ENCODE measurements at places on chromosomes 11 and 22.

GRCh38 chr11:33773404-33773986, 825 bp downstream of the FBXO3 start:
- DNase-seq, result no peak

DNA sequence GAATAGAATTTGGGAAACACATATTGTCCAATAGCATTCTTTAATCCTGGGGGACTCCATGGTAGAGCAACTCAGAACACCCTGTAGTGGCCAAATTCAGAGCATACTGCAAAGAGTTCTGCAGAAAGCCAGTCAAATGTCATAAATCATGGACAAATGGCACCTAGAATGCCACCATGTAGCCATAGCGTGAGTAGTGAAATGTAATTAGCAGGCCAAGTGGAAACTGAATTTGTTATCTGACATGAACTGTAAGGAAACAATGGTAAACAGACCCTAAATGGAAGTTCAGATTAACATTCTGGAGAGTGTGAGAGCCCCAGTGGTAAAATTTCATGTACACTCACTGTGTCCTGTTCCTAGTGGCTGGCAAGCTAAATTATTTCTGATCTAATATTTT, 7.0 kb upstream of the PRSS23 start:
- no peak for DNase-seq

GRCh38 chr11:118649941-118650340, 29.5 kb downstream of the TREH start:
- peak; percentile 4 for DNase-seq

- no peak for DNase-seq
These were observed 40.3 kb upstream of the SHISAL1 start for GRCh38 chr22:44353041-44353440.

DNA sequence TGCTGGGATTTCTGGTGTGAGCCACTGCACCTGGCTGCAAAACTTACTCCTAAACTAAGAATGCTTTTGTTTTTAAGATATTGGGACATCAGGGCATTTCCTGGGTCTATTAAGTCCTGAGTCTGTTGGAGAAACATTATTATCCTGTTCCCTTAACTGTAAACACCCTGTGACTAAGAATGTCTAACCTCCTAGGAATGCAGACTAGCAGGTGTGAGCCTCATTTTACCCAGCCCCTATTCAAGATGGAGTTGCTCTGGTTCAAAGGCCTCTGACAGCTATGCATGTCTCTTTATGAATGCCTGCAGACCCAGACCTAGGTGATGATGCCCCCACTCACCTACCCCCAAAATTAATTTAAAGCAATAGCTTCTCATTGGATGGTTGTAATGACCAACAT, 46.2 kb downstream of the DEPDC5 start:
- DNase-seq, result no peak

DNA sequence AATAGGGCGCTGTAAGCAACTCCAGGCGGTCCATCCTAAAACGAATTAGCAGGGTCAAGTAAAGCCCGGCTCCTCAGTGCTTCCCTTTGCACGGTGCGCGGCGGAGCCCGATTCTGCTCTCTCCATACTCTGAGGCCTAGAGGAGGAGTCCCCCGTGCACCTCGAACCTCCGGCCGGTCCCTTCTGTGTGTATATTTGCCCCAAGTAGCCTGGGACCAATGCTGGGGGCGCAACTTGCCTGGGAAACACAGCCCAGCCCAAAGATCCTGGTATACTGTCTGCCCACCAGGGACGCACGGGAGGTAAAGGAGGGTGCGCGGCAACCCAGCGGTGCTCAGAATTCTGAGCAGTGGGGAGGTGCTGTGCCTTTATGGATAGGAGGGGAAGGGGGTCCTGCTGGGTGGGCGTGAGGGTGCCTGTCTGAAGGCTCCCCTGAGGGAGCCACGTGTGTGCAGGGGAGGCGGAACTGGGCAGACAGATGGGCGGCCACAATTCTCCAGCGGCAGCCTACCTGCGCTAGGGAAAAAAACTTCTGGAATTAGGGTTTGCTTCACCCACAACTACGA, 4.8 kb upstream of the TBX1 start:
- no peak for DNase-seq

DNA sequence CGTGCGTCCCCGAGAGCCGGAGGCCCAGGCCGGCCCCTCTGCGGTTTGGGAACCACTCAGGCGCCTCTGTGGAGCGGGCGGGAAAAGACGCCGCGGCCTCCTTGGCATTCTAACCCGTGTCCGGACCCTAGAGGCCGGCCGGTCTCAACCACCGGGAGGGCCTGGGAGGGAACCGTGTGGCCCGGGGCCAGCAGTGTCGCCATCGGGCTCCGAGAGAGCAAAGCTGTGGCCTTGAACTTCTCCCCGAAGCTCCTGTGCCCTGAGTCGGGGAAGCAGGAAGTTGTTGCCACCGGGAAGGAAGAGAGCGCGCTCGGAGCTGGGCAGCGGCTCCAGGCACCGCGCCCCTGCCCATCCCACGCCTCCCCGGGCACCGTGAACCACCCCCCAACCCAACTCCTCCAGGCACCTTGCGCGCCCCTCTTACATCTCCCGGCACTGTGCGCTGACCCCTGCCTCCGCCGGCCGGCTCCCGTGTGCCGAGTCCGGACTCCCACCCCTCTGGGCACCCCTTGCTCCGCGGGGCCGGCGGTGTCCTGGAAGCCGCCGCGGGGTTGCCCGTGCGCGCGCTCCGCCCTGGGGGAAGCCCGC, 80.0 kb upstream of the PPARA start:
- peak; percentile 79 for DNase-seq

- DNase-seq, result peak; percentile 64
These were observed 43.2 kb upstream of the CLMP start for GRCh38 chr11:123238297-123238696.

- DNase-seq, result no peak
These were observed 55.7 kb downstream of the APIP start for GRCh38 chr11:34860518-34860917.

All from right hindlimb (tissue), 1 donor.